ENCODE measurements at places on chromosomes 6 and 20.
A peak's percentile ranks its signal among the peaks of the same experiment; 100 is the strongest.

DNA sequence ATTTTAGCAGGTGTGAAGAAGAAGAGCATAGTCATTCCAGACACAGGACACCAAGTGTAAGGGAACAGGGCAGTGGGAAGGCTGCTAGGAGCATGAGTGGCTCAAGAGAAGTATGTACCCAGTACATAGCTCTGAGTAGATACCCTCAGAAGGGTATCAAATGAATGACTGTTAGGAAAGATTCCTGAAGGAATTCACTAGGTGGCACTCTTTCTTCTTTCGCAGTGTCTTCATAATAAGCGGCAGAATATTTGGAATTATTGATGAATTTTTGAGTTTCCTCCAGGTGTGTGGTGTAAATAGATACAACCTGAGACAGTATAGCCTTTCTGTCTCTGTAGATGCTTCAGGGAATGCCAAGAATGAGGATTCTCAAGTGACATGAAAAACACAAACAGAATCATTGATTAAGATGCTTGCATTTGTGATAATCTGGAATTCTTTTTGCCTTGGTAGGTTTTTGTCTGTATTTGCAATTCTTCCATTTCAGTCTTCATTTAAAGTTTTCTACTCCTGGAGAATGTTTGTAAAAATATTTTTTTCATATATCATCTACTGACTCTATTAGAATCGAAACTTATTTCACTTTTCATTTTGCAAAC is 264.3 kb upstream of the RIMS1 start:
- no peak for DNase-seq

GRCh38 chr6:41585605-41586004 is 39.4 kb downstream of the FOXP4 start:
- no peak for DNase-seq

DNA sequence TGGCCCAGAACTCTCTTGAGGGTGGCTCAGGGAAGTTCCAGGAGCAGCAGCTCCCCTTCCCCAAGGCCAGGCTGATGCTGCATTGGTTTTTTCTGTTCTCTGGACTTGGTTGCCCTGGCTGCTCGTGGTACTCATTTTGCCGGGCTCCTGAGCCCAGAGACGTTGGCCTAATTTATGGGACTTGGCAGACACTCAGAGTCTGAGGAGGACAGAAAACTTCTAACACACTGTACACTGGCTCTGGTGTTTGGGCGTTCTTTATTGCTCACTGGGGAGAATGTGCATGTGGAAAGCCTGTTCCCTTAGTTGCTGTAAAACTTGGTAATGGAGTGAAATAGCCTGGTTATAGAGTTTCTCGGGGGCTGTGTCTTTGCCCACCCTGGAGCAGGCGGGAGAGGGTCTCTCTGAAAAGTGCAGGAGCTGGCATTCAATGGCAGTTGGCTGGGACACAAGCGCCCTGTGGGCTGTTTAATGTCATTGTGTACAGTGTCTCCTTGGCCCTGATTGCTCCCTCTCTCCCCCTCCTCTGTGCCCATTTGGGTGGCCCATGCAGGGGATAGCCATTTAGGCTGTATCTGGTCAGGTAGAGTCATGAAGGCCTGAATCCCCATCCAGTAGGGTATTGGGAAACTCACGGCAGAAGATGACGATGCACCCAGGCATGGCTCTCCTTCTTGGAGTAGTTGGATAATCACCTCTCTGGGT is 109.3 kb downstream of the CDC5L start:
- no peak for DNase-seq

DNA sequence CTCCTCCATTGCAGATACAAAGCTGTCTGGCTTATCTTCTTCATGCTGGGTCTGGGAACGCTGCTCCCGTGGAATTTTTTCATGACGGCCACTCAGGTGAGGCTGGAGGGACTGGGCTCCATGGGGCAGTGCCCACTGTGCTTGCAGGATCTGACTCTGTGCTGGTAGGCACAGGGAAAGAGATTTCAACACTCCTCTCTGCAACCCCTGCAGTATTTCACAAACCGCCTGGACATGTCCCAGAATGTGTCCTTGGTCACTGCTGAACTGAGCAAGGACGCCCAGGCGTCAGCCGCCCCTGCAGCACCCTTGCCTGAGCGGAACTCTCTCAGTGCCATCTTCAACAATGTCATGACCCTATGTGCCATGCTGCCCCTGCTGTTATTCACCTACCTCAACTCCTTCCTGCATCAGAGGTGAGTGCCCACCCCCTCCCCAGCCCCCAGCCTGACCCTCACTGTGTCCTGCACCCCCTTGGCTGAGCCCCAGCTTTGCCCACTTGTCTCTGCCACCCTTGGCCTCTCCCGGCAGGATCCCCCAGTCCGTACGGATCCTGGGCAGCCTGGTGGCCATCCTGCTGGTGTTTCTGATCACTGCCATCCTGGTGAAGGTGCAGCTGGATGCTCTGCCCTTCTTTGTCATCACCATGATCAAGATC is 6.1 kb downstream of the SLC29A1 start:
- DNase-seq: no peak

- no peak for DNase-seq
Observed at GRCh38 chr20:3734111-3734843, 1.8 kb downstream of the HSPA12B start.

DNA sequence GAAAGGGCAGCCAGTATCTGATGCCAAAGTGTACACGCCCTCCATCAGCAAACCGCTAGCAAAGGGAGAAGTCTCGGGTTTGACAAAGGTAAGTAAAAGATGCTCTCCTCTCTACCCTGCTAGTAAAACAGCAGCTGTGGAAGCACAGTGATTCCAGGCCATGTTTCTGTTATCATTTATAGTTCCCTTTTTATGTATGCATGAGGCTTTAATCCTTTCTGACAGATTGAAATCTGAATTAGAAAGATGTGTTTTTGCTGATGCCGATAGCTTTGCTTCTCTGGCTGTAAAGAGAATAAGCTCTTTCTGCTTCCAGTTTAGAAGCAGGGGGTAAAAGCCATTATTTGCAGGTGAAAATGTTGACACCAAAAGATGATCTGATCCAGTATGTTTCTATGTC is 392.4 kb upstream of the SOX4 start:
- no peak for DNase-seq

DNA sequence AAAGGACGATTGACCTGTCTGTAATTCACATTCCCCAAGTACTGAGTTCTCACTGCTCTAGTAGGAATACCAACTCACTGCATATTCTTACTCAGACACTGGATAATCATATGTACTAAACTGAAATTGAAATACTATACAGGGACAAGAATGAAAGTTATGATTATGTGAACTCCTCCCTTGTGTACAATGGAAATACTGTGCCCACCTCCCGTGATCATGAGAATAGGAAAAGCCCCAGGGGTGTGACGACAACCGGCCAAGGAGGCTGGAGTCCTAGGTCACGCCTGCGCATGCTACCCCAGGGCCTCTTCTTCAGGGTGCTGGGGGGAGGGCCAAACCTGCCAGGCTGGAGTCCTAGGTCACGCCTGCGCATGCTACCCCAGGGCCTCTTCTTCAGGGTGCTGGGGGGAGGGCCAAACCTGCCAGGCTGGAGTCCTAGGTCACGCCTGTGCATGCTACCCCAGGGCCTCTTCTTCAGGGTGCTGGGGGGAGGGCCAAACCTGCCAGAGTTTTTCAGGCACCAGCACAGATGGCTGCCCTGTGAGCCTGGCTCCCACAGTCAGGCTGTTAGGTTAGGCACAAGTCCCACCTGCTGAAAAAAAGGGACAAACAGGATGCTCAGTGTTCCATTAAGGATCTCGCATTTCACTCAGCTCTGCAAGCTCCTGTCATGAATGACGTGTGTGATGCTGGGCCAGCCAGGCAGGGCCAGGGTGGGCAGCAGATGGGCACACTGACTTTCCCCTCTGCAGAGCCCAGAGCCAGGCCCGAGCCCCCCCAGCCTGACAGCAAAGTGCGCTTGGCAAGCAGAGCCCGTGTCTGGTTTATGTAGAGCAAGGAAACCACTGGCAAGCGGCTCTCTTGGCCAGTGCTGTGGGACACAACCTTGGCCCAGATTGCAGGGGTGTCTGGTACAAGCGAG is 107.7 kb downstream of the FOXF2 start:
- peak; percentile 44 for DNase-seq

- no peak for DNase-seq
Observed at GRCh38 chr20:13424174-13424833, 203.2 kb downstream of the ISM1 start.

DNA sequence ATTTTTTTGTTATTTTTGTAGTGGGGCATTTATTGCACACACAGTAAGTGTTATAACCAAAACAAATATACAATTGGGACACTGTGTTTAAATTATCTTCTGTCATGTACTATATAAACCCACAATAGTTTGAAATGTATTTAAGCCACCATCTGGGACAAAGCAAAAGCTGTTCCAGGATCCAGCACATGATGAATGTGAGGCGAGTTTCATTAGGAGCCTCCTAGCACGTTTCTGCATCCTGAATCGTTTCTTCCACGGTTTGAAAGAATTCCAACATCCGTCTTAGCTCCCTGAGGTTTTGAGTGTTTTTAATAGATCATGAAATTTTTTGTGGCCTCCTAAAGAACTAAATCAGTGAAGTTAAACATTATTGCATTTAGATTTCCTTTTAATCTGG is 65.8 kb downstream of the EYA4 start:
- no peak for DNase-seq

DNA sequence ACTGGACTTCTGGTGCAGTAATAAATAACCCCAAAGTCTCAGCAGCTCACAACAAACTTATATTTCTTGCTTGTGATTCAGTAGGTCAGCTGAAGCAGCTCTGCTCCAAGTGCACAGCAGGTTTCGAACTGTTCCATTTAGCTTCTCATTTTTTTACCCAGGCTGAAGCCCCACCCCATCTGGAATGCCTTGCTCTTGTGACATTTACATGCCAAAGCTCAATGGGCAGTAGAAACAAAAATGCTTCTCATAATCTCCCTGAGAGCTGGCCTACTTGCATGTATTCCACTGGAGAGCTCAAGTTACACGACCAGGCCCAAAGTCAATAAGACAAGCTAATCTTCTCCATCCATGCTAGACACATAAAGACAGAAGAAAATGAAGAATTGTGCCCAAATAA is 165.2 kb downstream of the HAO1 start:
- DNase-seq: no peak

- DNase-seq: no peak
Observed at GRCh38 chr20:53582574-53583351, 10.9 kb downstream of the ZNF217 start.

DNA sequence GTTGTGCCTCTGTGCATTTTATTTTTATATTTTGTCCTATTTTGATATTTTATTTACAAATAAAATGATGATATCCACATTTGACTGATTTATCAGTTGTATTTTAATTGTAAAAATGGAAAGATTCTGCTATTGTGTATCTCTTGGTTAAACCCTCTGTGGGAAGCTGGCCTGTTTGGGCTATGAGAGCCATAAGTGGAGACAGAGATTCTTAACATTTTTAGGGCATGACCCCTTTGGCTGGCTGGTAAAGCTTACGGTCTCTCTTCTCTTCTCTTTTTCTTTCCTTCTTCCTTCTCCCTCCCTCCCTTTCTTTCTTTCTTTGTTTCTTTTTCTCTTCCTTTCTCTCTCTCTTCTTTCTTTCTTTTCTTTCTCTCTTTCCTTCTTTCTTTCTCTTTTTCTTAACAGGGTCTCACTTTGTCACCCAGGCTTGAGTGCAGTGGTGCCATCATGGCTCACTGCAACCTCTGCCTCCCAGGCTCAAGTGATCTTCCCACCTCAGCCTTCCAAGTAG is 172.3 kb upstream of the CDYL start:
- no peak for DNase-seq

Data from midbrain (tissue), 1 donor.